ENCODE measurements at places on chromosomes 1 and 21.
A peak's percentile ranks its signal among the peaks of the same experiment; 100 is the strongest.

- peak; percentile 58 for DNase-seq
Observed at GRCh38 chr1:78286686-78287085, 204.1 kb upstream of the PTGFR start.

DNA sequence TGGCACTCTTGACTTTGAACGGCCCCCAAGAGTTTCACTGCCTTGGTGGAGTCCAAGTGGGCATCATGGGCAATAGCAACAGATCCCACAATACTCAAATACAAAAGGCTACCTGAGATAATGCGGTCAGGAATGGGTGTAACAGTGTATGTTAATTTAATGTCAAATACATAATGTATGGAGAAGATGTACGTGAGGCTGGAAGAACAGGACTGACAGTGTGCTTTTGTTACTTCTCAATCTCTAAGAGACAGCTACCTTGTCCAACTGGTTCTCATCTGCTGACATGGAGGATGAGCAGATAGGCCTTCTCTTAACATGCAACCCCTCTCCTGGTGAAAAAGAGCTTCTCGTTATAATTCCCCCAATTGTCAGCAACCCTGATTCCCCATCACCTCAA, 167.2 kb downstream of the APP start:
- DNase-seq = no peak

- DNase-seq = no peak
Observed at GRCh38 chr1:92441697-92442342, 44.9 kb downstream of the GFI1 start.

GRCh38 chr1:31667065-31667785, 22.5 kb upstream of the PEF1 start:
- DNase-seq = no peak

DNA sequence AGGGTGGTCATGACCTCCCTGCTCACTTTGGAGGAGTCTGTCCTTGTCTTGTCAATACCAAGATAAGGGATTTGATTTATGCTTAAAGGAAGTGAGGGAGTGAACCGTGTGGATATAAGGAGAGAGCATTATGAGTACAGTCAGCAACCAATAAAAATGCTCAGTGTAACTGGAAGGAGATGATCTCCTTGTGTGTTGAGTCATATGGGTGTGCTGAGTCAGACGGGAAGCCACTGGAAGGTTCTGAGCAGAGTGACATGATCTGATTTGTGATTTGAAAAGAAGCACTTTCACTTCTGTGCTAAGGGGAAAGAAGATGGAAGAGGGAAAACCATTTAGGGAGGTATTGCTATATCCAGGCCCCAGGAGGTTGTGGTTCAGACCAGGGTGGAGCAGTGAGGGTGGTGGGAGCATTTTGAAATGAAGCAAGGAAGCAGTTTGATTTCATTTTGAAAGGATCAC, 2.5 kb upstream of the BCL10 start:
- DNase-seq = peak; percentile 90

- no peak for DNase-seq
Observed at GRCh38 chr1:3646596-3646995, 3.3 kb downstream of the WRAP73 start.

DNA sequence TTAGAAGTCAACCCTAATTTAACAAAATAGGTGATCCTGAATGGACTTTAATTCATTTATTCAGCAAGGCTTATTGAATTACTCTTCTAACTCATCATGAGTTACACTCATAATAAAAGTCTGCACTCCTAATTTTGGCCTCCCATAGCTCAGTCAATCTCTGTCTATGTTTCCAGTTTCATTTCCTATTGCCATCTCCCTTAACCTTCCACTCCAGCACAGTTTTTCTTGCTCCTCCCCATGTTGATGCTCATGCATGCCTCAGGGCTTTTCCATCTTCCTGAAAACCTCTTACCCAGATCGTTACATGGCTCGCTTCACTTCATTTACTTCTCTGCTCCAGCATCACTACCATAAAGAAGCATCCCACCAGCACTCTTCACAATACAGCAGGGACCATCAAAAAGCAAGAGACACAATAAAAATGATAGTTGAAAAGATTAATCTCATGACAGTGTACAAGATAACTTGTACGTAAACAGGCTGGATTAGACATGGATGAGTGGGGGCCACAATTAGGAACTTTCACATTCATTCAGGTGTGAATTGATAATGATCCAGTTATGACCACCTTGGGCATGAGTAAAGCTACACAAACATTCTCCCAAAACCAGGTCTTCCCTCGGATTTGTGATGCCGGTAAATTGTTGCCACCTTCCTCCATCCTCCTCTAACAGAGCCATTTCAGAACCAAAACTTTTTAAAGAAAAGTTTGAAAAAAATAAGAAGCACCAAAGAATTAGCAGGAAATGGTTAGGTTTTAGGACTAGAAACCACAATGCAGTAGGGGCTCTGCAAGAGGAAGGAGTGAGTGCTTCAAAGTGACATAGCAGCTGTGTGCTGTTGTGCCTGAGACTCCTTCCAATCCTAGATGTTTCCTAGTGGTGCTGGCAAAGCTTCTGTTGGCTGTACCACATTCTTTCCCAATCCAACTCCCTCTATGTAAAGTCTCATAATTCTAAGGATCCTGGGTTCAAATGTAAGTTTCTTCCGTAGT, 89.8 kb downstream of the OLFML2B start:
- DNase-seq = no peak

GRCh38 chr1:61204528-61204927, 122.2 kb downstream of the NFIA start:
- DNase-seq = no peak

- peak; percentile 96 for DNase-seq
Observed at GRCh38 chr1:150578272-150579109, 919 bp downstream of the MCL1 start.

GRCh38 chr1:232038706-232039677, 412.4 kb downstream of the DISC1 start:
- DNase-seq = no peak

DNA sequence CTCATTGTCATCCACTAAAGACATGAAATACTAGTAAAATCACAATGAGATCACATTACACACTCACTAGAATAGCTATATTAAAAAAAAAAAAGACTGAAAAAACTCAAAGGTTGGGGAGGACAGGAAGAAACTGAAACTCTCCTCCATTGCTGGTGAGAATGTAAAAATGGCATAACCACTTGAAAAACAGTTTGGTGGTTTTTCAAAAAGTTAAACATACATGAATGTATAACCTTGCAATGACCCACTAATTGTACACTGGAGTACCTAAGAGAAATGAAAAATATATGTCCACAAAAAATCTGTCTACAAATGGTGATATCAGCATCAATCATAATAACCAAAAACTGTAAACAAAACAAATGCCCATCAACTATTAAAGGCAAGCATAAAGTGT, 44.0 kb downstream of the NRIP1 start:
- DNase-seq = no peak

GRCh38 chr1:182955596-182956588, 2.9 kb upstream of the SHCBP1L start:
- DNase-seq = peak; percentile 93

- DNase-seq = peak; percentile 81
Observed at GRCh38 chr1:226903819-226904716, 33.7 kb downstream of the PSEN2 start.

DNA sequence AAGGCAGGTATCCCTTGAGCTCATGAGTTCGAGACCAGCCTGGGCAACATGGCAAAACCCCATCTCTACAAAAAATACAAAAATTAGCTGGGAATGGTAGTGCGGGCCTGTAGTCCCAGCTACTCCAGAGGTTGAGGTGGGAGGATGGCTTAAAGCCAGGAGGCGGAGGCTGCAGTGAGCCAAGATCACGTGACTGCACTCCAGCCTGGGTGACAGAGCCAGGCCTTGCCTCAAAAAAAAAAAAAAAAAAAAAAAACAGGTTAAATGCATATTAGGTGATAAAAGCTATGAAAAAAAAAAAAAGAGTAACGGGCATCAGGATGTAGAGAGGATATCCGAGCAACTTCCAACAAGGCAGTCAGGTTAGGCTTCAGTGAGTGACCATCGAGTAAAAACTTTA, 2.8 kb upstream of the SRRM1 start:
- DNase-seq = no peak

DNA sequence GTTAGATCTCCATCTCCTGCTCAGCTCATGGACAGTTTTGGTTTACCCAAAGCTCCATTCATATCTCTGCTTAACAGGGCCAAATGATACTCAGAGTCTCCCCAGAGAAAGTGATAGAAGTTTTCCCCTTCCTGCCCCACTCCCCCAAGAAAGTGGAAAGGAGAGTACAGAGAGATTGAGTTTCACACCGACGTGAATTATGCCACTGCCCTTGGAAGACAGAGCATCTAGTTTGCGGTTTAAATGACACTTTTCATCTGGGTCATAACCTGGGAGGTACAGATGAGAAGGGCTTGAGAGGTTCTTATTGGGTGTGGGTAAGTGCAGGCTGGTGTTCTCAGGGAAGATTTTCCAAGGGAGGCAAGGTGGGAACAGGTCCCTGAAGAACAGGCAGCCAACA, 6.9 kb upstream of the ZNF362 start:
- no peak for DNase-seq

- no peak for DNase-seq
Observed at GRCh38 chr21:44896561-44897286, 23.2 kb upstream of the PTTG1IP start.

DNA sequence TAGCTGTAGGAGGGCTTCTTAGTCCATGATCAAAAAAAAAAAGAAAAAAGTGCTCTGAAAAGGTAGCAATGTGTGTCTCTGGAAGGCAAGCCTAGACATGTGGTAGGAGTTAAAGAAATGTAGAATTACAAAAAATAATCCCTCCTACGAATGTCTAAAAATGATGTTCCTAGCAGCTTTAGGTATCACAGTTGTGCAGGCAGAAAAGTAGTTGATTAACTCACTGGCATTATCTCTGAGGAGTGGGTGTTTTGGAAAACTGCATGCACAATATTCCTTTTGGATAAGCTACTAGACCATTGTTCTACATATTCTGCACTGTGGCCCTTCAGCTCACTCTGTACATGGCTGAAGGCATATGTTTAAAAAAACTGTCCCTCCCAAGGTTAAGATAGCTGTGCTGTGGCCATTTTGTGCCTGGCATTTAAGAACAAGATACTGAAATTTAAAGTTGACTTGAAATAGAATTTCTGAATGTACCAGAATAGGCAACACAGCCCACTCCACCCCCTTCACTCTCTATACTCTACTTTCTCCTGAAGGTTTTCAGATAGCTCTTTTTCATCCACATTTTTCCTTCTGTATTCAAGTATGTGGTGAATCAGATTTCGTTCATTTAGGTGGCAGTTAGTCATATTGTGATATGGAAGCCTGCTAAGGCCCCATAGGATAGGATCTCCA, 463.9 kb upstream of the LRRC7 start:
- DNase-seq = no peak

DNA sequence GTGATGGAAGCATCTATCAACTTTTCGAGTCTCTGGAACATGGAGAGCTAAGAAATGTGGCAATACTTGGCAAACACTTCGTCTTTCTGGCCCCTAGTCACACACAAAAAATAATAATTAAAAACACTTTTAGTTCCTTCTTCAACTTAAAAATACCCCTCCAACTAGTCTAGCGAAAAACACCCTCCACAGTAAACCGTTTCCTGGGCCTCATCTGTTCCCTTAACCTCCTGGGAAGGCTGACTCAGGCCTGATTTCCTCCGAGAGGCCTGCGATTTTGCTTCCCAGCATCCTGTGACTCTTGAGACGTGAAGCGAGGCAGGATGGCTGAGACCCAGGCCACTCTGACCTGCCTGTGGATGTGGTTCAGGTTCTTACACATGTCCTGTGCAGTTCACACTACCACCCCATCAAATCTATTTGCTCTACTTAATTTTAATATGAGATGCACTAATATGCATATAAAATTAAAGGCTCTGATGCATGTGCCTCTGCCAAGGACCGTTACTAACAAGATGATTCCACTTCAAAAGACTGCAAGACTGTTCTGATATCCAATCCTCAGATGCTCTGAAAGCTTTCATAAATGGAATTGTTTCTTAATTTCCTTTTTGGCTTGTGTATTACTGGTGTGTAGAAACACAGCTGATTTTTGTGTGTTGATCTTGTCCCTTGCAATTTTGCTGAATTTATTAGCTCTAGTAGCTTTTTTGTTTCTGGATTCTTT, 3.5 kb downstream of the NAV1 start:
- peak; percentile 75 for DNase-seq

DNA sequence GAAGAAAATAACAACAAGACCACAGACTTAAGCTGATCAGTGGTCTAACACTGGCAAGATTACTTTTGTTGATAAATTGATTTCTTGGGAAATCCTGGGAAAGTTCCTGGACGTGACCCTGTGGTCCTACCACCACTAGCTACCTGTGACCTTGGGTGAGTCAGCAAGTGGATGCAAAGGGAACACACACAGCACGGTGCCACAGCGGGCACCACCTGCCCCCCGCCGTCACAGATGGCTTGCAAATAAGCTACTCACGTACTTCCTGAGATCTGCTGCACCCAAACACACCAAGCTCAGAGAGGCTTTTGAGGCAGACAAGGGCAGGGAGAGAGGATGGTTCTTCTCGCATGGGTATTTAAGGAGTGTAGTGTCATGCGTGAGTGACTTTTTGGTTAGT, 12.7 kb downstream of the CFAP298 start:
- no peak for DNase-seq
